Activated T-helper 1 cell treated with anti-CD3 and anti-CD28 coated beads, Interleukin-2, amount 50 U/mL, for 16 hours (primary cell): ENCODE measurements at places on chromosomes 1 and 21.

GRCh38 chr1:5943343-5944124 lies 48.7 kb downstream of the NPHP4 start:
- no peak for DNase-seq

DNA sequence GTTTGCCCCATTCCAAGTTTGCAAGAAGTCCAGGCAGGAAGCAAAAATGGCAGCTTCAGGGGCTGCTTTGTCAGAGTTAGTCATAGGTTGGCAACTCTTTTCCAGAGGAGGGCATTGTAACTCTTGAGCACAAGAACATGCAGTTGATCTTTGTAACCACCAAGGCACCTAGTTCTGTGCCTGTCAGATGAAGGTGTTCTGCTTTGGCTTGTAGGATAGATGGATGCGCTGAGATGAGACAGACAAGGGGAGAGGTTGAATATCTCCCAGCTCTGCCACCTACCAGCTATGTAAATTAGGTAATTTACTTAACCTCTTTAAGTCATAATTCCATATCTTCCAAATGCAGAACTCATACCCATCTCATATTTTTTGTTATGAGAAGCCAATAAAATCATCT lies 89.3 kb downstream of the ZNF648 start:
- DNase-seq = no peak

DNA sequence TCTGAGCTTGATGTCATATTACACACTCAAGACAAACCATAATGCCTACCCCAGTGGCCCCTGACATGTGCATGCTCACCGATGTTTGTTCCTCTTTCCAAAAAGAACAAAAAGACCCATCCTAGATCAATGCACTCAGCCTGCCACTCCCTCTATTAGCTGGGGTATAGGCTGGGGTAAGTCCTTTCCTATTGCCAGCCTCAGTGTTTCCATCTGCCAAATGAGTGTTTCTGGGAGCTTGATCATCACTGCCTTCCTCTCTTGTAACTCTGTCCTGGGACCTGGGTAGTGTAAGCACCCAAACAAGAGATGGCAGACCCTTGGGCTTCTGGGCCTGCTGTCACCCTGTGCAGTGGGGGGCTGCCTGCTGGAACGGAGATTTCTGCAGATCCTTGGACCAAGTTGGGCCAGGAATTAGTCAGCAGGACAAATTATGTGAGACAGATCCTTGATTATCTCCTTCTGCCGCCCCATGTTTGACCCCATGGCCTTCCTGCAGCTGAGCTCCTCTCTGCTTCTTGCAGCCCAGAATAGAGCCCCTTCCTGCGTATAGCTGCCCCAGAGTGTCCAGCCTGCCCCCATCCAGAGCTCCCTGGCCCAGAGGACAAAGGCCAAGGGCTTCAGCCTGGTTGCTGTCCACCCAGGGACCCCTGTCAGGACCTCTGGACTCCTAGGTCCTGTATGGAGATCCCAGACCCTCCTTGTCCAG lies 31.5 kb upstream of the LRP8 start:
- DNase-seq = no peak

DNA sequence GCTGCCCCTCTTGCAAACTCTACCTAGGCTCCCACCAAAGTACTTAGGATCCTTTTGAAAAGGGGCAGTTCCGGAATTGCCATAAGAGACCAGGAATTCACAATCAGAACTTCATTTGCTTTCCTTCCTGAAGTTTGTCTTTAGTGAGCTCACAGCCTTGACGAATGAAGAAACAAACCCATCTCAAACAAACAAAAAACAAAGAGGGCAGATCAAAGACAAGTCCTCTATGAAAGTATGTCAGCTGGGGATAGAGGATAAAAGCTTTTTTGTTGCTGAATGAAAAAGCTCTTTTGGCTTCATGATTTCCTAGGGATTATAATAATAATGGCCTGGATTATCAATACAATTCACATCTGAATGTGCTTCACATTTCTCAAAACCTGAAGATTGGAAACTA lies 357.9 kb upstream of the DUSP10 start:
- DNase-seq = no peak

DNA sequence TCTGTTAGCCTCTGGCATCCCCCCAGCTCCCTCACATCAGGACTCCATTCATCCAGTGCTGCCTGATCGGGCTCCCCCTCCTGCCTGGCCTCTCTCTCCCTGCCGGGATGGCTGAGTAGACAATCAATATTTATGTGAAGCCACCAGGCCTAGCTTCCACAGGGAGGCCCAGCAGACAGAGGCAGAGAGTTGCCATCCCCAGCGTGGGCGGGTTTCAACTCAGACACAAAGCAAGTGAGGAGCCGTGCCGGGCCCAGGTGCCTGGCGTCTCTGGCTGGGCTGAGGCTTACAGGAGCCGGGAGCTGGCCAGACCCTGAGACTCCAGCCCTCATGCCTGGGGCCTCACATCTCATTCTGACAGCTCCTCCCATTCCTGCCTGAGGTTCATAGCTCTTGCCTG lies 34.5 kb upstream of the ATP2B4 start:
- DNase-seq = no peak

GRCh38 chr1:21335088-21335691 lies 44.9 kb upstream of the ECE1 start:
- DNase-seq = no peak

GRCh38 chr1:38991638-38992411 lies 749 bp downstream of the AKIRIN1 start:
- DNase-seq = no peak

DNA sequence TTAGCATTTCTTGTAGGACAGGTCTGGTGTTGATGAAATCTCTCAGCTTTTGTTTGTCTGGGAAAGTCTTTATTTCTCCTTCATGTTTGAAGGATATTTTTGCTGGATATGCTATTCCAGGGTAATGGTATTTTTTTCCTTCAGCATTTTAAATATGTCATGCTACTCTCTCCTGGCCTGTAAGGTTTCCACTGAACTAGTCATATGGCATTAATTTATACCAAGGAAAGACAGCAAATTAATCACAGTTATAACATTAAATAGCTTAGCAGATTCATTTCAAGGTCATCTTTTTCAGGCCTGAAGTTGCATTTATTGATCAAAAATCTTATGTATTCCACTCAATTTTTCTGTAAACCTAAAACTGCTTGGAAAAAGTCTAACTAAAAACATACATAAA lies 54.9 kb downstream of the AK5 start:
- no peak for DNase-seq

DNA sequence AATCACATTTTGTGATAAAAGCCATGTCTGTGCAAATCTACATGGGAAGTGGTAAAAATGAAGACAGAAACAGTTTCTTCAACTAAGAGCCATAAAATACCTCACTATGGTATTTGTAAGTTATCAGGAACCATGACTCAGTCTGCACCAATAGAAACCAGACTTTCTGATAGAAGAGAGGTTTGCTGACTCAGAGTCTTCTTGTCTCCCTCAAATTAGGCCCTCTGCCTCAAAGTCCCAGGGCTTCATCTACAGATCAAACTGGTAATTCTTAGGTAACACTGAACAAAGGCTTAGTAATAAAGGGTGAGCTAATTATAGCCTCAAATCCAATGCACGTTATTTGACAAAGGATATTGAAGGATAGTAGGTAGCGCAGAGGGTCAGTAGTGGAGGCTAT lies 30.9 kb upstream of the SSX2IP start:
- no peak for DNase-seq

DNA sequence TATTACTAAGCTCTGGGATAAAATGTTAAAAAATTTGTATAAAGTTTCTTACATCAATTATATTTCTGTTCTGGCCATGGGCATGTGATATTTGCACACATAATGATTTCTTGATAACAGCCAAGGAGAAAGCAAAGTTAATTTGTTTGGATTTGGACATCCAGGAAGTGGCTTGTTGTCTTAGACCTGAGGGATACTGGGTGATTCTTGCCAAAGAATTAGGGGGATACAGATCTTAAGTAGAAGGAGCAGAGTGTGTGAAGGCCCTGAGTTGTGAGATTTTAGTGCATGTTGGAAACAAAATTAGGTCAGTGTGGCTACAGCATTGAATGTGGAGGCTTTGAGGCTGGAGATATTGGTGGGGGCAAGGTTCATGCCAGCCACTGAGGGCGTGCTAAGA lies 65.6 kb downstream of the NCAM2 start:
- no peak for DNase-seq

DNA sequence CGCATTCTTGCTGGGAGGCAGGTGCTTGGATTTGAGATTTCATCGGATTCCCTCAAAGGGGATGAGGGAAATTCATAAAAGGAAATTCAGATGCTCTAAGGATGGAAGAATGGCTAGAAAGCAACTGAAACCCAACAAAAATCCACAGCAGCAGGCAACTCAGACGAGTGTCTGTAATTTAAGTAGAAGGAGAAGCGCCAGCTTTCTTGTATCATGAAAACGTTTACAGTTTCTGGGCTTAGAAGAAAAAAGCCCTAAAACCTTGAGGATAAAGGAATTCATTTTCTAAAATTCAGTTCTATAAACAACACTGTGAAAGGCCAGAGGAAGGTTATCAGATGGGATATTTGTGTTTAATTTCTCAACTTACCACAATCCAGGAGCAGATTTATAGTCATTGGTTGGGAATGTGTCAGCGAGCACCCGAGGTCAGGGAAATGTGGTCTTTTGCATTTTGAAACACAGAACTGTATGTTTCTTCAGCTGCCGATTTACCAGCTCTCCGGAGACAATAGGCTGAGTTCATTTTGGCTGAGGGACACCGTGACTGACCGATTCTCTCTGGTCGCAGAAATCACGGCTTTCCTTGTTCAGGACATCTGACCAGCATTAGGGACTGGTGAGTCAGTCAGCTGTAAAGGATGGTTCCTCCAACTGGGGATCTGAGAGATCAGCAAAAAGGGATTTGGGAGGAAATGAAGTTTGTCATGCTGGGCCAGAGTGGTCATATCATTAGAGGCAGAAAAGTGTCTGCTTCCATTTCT lies 111.6 kb upstream of the ERRFI1 start:
- no peak for DNase-seq

GRCh38 chr1:6528492-6528891 lies 25.8 kb downstream of the NOL9 start:
- no peak for DNase-seq
